ENCODE measurements at places on chromosomes 16 and 17.
A peak's percentile ranks its signal among the peaks of the same experiment; 100 is the strongest.

DNA sequence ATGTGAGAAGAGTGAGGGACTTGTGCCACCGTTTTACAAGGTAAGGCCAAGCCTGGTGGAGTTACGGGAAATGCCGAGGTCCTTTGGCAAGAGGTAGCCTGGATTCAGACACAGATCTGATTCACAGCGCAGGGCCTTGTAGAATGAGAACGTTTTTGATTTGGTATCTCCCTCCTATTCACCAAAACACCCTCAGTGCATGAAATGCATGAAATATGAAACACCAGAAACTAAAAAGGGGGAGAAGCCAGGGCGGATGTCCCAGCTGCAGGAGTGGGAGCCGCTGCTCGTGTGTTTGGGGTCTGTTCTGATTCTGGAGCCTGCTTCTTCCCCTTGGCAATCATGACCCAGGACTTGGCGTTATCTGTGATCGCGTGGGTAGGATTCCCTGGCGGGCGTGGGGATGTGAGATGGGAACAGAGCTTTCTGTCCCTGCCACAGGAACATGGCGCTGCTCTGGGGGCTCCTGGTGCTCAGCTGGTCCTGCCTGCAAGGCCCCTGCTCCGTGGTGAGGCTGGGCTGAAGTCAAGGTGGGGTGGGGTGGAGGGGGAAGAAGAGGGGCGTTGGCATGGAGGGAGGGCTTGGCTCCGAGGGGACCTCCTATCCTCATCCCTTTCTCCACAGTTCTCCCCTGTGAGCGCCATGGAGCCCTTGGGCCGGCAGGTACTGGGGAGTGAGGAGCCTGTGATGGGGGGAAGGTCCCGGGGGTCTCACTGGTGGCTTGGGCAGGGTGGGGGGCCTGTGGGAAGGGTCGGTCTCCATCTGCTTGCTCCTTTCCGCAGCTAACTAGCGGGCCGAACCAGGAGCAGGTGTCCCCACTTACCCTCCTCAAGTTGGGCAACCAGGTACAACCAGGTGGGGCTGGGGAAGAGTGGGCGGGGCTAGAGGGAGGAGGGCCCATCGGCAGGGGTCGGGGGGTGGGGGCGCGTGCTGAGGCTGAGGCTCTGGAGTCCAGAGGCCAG is 2.2 kb downstream of the SERPINF2 start:
- no peak for DNase-seq

DNA sequence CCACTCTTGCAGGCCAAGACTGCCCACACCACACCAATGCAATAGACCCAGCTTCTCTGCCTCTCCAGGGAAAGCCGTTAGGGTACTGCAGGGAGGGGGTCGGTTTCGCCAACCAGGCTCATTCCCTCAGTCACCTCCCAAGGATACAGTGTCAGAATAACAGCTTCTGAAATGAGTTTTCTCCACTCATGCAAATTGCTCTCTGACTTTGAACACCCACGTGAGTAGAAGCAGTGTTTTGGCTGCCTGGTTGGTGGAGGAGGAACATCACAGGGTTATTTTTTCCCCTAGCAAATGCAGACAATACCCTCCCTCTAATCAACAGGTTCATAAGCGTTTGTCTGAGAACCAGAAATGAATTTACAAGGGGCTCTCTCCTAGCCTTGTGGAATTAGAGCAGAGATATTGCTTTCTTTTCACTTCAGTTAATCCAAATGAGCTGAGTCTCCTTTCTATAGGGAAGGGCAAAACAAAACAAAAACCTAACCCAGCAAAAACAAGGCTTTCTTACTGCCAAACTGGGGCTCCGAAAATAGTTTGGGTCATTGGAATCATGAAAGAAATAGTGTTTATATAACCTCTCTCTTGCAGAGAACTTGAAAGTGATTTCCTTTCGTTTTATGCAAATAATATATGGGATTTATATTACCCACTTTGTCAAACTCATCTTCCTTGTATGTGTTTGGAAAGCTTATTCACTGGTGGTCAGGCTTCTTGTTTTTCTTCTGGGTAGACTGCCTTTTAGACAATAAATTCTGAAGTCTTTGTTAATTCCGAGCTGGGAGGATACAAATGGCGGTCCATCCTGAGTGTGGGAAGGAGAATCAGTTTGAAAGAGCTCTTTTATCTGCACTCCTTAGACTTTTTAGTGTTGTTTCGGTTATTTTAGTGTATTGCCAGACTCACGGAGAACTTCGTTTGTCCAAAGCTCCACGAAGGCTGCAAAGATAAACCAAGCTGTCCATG is 229.9 kb downstream of the MSI2 start:
- DNase-seq = no peak

DNA sequence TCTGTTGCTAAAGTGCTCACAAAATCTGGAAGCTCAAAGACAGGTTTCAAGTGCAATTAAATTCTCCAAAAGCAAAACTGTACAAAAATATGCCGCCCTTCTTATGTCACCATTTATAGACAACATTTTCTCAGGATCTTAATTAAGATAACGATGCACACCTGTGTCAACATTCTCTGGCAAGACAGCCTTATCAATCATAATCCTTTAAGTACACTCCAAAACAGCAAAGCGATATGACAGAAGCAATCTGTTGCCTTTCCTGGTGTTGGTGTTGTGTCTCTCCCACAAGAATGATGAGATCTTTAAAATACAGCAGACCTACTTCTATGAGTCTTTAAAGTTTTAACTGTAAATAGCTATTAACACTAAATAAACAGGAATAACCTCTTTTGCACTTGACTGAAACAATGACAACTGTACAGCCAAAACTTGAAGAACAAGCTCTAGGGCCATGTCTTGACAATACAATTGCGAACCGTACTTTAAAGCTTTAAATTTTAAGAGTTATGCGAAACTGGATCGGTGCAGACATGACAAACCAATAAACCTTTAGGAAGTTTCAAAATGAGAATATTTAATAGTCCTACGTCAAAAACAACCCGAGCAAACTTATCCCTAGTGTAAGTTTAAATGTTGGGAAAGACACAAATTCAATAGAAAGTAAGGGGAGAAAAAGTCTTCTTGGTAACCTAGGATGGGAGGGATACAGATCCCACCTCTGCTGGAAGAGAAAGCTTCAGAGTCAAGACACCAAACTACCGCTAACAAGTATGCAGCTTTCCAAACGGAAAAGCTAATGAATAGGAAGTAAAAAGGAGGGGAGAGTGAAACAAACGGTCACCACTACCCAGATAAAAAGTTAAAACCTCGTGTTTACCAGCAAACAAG is 3.3 kb upstream of the IRX5 start:
- no peak for DNase-seq

DNA sequence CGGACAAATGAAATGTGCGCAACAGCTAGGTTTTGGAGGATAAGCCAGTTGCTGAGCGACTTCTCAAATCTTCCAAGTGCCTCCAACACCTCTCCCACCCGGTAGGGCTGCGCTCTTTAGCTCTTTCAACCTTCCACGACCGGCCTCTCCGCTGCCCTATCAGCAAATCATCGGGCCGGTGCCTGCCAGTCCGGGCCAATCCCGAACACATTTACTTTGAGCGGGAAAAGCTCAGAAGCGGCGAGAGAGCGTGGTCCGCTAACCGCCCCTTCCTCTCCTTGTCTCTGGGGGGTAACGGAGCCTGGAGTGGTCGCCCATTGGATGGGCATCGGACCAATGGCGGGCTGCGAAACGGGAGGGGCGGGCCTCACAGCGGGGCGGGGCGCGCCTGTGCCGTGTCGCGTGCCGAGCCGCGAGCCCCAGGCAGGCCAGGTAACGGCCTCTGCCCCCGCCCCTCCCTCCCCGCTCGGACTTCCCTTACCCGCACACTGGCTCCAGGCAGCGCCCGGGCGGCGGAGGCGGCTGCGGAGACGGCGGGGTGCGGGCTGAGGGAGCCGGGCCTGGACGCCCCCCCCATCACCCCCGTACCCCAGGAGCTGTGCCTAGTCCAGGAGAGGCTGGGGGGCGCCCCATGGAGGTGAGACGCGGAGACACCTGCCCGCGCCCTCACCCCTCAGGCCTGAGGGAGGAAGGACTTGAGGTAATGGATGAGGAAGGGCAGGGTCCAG is at the start of gene MEIOC:
TSS of gene MEIOC (plus strand) at position 486 of the 728 bp plus-strand sequence. CDS start at position 632, 146 bp downstream.
- DNase-seq = peak; percentile 14

GRCh38 chr17:10172778-10173177 is 25.6 kb downstream of the GAS7 start:
- DNase-seq = no peak

DNA sequence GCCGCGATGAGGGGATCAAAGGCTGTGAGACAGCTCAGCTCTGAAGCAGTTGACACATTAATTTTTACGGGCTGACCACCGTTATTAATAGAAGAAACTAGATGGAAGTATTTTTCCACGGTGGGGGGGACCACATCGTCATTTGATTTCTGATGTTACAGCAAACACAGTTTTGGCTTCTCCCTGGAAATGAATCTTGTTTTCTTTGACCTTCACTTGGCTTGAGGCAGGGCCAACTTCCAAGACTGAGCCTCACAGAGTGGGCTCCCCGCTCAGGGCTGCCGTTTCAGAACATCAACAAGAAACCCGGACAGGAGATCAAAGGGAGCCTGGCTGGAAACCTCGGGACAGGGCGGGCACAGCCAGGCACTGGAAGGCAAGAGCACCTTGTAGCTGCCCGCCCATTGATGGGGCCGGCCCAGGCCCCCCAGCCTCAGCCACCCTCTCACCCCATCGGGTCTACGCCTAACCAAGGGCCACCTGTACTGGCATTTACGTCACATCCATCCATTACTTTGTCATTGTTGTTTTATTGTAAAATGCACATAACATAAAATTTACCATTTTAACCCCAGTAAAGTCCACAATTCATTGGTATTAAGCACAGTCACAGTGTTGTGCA is 124.6 kb downstream of the C16orf95 start:
- DNase-seq = no peak

- DNase-seq = no peak
Measured at GRCh38 chr17:37438141-37438540, 31.5 kb downstream of the TADA2A start.

DNA sequence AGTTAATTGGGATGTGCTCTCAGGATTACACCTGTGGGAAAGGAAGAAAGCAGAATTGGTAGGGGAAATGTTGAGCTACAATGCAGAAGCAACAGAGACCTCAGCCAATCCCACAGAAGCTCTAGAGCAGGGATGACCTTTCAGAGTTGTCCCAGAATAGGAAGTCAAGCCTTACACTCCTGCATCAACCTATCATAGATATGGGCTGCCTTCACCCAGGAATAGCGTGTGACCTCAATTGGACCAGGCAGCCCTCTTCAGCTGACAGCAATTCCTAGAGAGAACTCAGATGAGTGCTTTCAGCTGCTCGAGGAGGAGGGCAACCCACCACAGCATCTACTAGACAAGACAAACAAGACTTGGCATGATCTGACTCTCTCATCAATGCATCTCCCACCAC is 189.7 kb downstream of the TMEM132E start:
- no peak for DNase-seq

DNA sequence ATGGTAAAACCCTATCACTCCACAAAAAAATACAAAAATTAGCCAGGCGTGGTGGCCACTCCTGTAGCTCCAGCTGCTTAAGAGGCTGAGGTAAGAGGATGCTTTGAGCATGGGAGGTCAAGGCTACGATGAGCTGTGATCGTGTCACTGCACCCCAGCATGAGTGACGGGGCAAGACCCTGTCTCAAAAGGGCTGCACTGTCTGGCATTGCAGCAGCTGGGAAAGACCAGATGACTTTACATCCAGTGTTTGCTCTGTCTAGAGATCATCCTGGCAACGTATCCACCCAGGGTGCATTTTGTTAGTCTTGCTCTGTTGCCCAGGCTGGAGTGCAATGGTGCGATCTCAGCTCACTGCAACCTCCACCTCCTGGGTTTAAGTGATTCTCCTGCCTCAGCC is 52.0 kb downstream of the MRM3 start:
- DNase-seq = no peak

DNA sequence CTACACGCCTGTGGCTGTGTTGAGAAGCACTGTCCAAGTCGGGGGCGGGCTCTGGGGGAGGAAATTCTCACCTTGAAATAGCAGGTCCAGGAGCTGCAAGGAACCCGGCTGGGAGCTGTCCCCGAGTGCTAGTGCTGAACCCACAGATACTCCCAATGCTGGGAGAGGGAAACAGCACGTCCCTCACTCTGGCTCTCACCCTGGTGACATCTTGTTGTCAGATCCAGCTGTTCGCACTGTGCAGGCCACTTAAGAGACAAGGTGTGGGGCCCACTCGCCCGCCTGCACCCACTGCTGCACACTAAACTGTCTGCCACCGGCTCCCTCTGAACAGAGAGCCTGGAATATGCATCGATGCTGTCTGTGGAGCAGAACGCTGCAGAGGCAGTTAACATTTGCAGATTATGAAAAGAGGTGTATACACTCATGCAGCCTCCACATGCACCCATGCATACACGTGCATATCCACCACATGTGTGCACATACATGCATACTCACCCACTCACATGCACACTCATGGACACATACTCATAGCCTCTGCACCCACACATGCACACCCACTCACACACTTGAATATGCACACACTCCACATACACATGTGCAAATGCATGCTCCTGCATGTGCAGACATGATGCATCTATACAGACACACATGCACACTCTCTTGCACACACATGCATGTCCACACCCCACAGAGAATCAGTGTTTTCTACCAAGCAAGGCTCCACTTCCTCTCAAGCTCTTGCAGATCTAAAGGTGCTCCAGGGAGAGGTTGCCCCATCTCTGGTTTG is 42.0 kb downstream of the MGAT5B start:
- DNase-seq = peak; percentile 35

DNA sequence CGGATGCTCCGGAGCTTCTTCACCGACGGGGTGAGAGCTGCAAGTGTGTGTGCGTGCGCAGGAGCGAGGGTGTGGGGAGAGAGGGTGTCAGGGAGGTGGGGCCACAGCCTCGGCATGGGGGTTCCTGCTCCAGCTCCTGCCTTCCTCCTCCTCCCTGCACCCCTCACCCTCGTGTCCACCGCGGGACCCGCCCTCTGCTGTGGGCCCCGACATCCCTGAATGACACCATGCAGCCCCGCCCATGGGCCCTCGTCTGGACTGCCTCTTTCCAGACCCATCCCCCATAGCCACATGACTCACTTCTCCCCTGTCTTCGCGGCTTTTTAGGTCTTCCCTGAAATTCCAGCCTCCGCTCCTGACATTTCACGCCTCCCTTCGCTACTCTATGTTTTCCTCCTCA is 41.6 kb downstream of the ARHGAP23 start:
- no peak for DNase-seq

DNA sequence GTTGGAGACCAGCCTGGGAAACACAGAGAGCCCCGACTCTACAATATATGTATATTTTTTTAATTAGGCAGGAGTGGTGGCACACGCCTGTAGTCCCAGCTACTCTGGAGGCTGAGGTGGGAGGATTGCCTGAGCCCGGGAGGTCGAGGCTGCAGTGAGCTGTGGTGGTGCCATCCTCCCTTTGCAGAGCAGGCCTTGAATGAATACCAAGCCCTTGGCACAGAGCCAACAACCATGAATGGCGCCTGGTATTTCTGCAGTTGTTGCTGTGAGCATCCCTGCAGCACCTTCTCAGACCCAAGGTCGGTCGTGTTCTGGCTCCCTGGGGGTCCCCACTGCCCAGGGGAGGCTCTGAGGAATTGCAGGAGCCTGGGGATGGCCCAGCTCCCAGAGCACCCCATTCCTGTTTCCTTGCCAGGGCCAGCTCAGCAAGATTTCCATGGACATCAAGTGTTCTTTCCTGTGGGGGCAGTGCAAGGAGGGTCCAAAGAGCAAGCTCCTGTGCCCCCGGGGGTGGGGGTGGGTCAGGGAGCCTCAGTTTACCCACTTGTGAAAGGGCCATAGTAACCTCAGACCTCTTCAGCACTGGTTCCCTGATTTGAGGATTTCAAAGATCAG is 25.6 kb upstream of the RMI2 start:
- no peak for DNase-seq
